ENCODE measurements at places on chromosomes 1 and 21.

DNA sequence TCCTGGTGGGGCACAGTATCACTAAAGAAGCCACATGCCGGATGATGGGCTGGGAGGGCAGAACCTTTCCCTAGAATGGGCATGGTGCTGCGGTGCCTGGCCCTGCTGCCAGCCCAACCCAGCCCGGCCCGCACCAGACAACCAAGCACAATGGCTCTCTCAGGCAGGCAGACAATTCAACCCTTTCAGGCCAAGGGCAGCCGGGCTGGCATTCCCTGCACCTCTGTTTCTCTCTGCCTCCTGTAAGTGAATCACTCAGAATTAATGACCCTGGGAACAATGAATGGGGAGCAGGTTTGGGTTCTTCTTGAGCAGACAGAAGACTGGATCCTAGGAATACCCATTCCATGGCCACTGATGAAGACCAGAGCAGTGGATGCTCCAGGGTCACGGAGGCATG, 41.0 kb upstream of the IFFO2 start:
- no peak for DNase-seq

- DNase-seq = no peak
Measured at GRCh38 chr1:238681021-238681420, 705.3 kb upstream of the CHRM3 start.

- DNase-seq = peak; percentile 26
Measured at GRCh38 chr21:38831526-38832467, 26.1 kb downstream of the ETS2 start.

DNA sequence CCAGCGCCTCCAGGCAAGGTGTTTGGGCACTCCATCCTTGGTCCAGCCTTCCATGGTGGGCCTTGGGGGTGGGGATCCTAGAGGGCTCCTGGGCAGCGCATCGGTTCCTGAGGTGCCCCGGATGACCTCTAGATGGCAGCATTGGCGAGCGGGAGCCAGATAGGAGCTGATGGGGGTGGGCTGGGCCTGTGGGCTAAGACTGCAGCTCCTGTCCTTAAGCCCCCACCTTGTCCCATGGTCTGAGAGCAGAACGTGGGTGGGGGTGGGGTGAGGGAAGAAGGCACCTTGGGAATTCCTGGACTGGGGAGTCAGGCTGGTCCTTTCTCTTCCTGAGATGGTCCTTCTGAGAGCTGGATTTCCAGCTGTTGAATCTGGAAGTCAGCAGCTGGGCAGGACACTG, 93.4 kb upstream of the CSF3R start:
- peak; percentile 12 for DNase-seq

- DNase-seq = no peak
Measured at GRCh38 chr1:41936107-41936506, 17.4 kb upstream of the HIVEP3 start.

DNA sequence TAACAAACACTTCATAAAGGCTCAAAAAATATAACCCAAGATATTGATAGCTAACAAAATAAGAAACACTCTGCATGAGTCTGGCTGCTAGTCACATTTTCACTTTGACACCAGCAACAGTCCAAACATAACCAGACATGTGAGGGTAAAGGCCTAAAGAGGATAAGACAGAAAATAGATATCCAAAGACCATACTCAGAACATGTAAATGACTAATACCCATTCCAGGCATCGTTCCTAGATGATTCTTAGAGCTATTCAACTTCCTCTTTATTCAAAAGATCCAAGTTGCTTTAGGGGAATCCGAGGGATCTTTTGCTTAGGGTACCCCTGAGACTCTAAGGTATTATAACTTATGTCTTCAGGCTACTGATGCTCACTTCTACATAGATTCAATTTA, 5.1 kb downstream of the COL24A1 start:
- no peak for DNase-seq

DNA sequence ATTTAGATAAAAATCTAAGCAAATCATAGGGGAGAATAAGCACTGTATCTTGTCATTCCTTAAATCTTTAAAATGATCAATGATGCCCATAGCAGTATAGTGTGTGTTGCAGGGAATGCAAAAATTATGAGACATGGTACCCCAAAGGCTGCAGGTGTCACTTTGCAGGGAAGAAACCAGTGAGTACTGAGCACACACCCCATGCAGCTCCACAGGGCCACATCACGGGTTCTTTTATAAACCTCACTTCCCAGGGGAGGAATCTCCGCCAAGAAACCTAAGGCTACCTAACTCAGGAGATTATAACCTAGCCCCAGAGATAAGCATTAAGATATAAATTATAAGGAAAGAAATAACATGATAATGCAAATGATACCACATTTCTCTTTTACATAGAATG, 115.6 kb downstream of the APP start:
- DNase-seq = no peak

GRCh38 chr1:65206836-65207235, 58.8 kb downstream of the AK4 start:
- DNase-seq = no peak

GRCh38 chr21:25461725-25462124, 145.6 kb downstream of the MRPL39 start:
- DNase-seq = no peak

DNA sequence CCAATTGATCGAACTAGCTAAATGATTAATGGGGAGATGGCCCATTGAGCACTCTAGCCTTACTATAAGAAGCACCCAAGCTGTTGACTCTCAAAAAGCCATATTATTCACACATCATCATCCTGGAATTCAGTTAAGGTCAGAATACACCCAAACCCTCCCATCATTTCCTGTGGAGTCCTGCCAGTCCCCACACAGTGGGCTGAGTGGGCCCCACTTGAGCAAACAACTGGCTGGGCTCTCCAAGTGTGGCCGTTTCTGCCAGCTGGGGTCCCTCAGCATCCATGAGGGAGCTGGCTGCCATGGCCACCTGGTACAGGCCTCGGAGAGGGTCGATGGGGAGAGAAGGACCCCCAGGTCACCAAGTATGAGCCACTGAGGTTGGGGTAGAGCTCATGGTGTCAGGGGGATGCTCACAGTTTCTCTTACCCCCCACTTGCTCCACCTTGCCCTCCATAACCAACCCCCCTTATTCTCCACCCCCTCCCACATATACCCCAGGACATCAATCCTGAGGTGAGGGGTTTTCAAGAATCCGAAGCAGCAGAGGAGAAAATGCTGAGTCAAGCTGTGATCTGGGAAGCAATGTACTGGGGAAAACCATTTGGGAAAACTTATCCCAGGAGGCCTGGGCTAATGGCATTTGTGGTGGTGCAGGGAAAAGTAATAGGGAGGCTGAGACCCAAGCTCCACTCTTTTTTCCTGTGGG, 60.3 kb downstream of the UBE2T start:
- DNase-seq = no peak

DNA sequence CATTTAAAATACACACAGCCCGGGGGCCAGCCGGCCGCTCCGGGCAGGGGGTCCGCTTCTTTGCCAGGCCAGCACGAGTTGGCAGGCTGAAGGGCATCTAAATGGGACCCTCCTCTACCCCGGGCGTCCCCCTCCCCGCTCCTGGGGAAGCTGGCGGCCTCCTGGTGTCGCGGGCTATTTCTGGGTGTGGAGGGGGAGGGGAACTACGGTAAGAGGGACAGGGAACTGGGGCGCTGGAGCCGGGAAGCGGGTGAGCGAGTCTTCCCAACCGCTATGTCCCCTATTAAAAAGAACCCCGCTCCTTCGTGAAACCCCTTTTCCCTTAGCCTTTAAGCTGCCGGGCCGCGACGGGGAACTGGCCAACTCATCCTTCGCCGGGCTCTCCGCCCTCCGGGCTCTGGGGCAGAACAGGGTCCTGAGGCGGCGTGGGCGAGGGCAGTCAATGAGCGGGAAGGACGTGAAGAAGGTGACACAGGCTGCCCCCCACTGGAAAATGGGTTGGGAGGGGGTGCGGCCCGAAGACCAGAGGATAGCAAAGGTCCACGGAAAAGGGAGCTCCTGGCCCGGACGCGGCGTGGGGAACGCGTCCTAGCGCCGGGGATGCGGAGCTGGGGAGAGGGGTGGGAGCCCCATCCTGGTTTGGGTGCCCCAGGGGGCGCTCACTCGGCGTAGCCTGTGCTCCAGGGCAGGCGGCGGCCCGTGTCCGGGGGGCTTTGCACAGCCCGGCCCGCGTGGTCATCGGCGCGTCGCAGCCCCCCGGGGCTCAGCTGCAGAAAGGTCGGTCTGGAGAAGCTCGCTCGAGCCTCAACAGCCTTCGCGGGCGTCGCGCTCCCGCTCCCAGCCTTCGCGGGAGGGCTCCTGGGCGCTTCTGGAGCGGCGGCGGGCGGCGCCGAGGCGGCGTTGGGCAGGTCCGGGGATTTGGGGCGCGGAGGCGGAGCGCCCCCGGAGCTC, 544 bp downstream of the PPM1J start:
- DNase-seq = no peak

- DNase-seq = no peak
Measured at GRCh38 chr1:83761167-83762038, 237.5 kb downstream of the TTLL7 start.

DNA sequence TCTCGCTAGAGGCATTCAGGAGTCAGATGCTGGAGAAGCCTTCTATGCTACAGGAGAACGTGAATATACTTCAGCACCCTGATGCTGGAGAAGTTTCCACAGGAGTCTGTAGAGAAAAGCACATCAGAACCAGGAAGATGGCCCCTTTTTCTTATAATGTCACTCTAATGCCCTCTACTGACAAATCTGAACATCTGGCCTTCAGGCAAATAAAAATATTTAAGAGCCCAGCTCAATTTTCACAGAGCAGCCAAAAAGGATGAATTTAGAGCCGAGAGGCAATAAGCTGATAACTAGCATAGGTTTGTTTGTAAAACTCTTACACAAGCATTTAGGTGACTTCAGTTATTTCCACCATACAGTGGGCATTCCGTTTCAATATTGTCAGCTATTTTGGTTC, 3.8 kb upstream of the RRP15 start:
- DNase-seq = no peak

GRCh38 chr1:175635092-175635491, 108.3 kb downstream of the TNR start:
- DNase-seq = no peak

DNA sequence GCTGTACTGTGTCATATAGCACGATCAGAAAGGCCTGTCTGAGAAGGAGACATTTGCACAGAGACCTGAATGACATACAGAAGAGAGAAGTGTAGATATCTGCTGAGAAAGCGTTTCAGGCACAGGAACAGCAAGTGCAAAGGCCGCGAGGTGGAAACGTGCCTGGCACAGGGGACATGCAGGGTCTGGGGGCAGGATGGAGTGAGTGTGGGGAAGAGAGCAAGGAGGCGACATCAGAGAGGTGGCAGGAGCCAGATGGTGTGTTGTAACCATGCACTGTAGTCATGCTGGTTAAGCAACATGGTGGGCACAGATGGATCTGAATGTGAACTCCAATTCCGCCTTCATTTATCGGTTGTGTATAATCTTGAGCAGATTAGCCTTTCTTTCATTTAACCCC, 13.0 kb downstream of the KRTCAP2 start:
- no peak for DNase-seq

DNA sequence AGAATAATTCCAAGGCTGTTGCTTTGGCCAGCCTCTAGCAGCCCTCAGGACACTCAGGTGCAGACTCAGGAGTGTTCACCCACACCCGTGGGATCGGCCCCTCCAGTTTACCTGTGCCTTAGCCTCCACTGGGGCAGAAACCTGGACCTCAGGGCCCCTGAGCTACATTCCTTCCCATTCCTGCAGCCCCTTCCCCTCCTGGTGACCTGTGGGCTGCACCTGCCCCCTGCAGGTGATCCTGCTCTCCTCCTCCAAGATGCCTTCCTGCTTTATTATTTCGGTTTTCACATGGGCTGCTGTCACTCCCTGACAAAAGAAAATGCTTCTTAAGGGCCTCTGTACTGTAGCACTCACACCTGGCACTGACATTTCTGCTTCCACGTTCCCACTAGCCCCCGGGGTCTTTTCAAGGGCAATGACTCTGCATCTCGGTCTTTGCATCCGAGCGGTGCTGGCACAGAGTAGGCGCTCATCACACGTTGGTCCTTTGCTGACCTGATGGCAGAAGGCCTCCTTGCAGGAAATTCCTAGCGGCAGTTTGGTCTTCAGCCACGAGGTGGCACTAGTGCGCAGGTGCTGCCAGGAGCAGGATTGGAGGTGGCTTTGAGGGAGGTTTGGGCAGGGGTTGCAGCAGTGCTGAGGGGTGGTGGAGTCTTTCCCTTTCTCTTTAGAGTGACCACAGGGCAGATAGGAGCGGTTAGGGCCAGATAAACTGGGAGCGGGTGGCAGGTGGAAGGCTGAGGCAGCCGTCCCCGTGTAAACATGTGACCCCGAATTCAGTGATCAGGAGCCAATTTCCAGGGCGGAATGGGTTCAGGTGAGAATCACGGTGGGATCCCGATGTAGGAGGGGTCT, 25.3 kb upstream of the ETV3 start:
- peak; percentile 61 for DNase-seq

- DNase-seq = no peak
Measured at GRCh38 chr1:79808816-79809475, 802.4 kb upstream of the ADGRL4 start.

GRCh38 chr1:221469476-221469875, 272.4 kb downstream of the DUSP10 start:
- DNase-seq = no peak

GRCh38 chr1:204592246-204592948, 76.2 kb downstream of the MDM4 start:
- no peak for DNase-seq

DNA sequence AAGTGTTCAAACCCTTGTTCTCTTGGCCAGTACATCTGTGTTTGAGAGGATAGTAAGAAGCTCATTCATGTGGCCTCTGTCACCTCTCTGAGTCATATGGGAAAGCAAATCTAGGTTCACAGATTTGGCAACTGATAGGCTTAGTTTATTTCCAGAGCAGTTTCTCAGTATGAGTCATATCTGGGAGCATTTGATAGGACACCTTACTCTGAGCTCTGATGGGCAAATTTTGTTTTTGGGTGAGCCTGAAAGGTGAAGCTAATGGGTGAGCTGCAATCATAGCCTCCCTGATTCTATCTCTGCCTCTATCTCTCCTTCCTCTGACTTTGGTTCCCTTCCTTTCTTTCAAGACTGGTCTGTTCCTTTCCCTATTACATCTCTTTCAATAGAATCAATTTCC, 134.4 kb downstream of the S1PR1 start:
- peak; percentile 16 for DNase-seq

GRCh38 chr1:29121936-29122681, 1.6 kb downstream of the TMEM200B start:
- DNase-seq = no peak

GRCh38 chr1:17170571-17170970, 34.4 kb upstream of the PADI1 start:
- no peak for DNase-seq

GRCh38 chr1:218996362-218996761, 177.3 kb upstream of the LYPLAL1 start:
- no peak for DNase-seq

GRCh38 chr1:42422737-42423136, 33.1 kb downstream of the ZMYND12 start:
- DNase-seq = no peak

GRCh38 chr1:4710592-4711415, 56.4 kb downstream of the AJAP1 start:
- DNase-seq = no peak

- no peak for DNase-seq
Measured at GRCh38 chr21:45324489-45325205, 37.0 kb upstream of the POFUT2 start.

Data from activated CD4-positive, alpha-beta T cell treated with anti-CD3 and anti-CD28 coated beads, Interleukin-2, amount 50 U/mL, for 24 hours (primary cell).